Gastrocnemius medialis (tissue), 4 donors: ENCODE measurements at places on chromosomes 7 and 10. TPM values are rescaled to one million over a fixed set of nuclear protein-coding genes. Genes with fewer than 3 reads are reported as not detected.

- DNase-seq, result no peak
- H3K27ac ChIP-seq, result no peak overlapping the region
- H3K4me3 ChIP-seq, result no peak overlapping the region
- H3K4me1 ChIP-seq, result peaks cover 19% of the 10 kb centered on the region
Observed at GRCh38 chr7:55436457-55436856, 71.3 kb downstream of the LANCL2 start.

- no peaks in the 10 kb centered on the region for H3K4me1 ChIP-seq
- no peaks in the 10 kb centered on the region for H3K36me3 ChIP-seq
- no peaks in the 10 kb centered on the region for H3K27me3 ChIP-seq
- H3K27ac ChIP-seq, result no peak overlapping the region
- DNase-seq, result no peak
Observed at GRCh38 chr7:107680478-107680877, 19.9 kb downstream of the SLC26A4 start.

- H3K27ac ChIP-seq, result no peak overlapping the region
- DNase-seq, result no peak
- H3K4me3 ChIP-seq, result no peak overlapping the region
- no peaks in the 10 kb centered on the region for H3K36me3 ChIP-seq
Observed at GRCh38 chr10:73506074-73506473, 10.2 kb upstream of the PPP3CB start.

DNA sequence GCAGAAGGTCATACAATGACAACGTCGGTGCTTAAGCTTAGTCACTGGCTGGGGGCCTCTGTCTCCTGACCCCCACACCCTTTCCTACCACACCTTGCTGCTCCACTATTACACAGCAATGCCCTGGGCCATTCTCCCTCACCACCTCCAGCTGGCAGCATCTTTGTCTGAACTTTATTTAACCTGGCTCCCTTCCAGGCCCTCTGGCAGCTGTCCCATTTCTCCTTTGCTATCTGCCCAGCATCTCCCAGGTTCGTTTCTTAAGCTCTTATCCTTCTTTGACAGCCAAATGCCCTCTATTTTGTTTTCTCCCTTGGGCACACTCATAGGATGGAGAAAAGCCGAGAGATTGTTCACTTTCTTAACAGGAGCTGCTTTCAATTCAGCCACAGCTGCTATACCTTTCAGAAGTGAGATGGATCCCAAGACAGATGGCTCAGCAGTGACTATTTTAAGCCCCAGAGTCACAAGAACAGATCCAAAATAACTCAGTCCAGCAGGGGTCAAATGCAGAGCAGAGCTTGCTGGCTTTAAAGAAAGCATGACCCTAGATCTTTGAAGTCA is 1277.1 kb upstream of the AUTS2 start:
- H3K27me3 ChIP-seq, result no peaks in the 10 kb centered on the region
- peaks cover 28% of the 10 kb centered on the region for H3K4me1 ChIP-seq
- peak overlapping the region; percentile 87 for H3K27ac ChIP-seq
- no peaks in the 10 kb centered on the region for H3K36me3 ChIP-seq
- H3K4me3 ChIP-seq, result peak overlapping the region; percentile 11
- DNase-seq, result peak; percentile 80

DNA sequence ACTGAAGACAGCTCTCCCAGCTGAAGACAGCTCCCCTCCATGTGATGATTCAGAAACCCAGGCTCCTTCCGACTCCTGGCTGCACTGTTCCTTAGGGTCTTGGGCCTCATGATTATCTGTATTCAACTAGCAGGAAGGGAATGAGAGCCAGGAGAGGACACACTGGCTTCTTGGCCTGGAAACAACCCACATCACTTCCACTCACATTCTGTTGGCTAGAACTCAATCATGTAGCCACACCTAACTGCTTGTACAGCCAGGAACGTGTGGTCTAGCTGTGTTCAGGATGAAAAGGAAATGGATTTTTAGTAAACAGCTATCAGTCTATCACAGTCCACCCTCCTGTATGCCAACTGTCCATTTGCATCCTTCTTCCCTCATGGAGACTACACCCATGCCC is 30.5 kb upstream of the XPNPEP1 start:
- H3K4me1 ChIP-seq, result no peaks in the 10 kb centered on the region
- no peak overlapping the region for H3K27ac ChIP-seq
- H3K36me3 ChIP-seq, result no peaks in the 10 kb centered on the region
- no peak overlapping the region for H3K4me3 ChIP-seq

DNA sequence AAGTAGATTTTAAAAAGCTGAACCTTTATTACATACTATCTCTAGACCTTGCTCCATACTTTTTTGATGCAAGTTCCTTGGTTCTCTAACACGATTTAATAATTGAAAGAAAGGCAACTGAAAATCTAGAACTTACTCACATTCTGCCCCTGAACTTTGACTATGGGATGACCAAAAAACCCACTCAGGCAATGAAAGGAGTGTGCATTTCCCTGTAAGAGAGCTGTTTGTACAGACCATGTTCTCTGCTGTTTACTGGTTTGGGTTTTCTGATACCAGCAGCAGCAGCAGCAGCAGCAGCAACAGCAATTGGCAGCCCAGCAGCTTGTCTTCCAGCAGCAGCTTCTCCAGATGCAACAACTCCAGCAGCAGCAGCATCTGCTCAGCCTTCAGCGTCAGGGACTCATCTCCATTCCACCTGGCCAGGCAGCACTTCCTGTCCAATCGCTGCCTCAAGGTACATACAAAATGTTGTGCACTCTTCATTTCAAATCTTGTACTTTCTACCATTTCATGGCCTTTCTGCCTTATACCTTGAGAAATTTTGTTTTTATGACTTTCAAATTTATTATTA is 216.7 kb downstream of the FOXP2 start:
- DNase-seq, result no peak
- H3K36me3 ChIP-seq, result no peaks in the 10 kb centered on the region
- H3K27me3 ChIP-seq, result no peaks in the 10 kb centered on the region
- no peaks in the 10 kb centered on the region for H3K4me1 ChIP-seq
- no peak overlapping the region for H3K4me3 ChIP-seq

GRCh38 chr7:129210256-129210988 is 14.4 kb upstream of the AHCYL2 start:
- no peaks in the 10 kb centered on the region for H3K4me1 ChIP-seq

GRCh38 chr10:7541137-7542087 is 125.4 kb downstream of the ITIH5 start:
- H3K36me3 ChIP-seq, result no peaks in the 10 kb centered on the region
- peaks cover 3% of the 10 kb centered on the region for H3K4me1 ChIP-seq
- no peak for DNase-seq
- no peak overlapping the region for H3K4me3 ChIP-seq

DNA sequence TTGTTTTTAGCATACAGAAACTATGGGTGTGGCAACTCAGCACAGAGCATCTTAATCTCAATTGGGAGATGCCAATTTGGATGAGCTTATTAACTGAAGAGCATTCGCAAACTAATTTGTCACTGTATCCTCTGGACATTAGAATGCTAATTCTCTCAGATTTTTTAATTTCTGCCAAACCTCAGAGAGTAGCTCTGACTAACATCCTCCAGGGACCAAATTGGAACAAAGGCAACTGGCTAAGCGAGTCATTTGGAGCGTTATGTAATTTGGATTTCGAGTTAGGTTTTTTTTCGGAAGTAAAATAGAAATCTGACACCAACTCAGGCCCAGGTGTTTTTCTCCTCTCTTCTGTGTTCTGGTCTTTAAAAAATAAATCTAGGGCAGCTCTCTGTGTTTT is 201.9 kb downstream of the BMPER start:
- no peaks in the 10 kb centered on the region for H3K27me3 ChIP-seq
- no peak overlapping the region for H3K27ac ChIP-seq
- H3K4me1 ChIP-seq, result no peaks in the 10 kb centered on the region
- H3K36me3 ChIP-seq, result no peaks in the 10 kb centered on the region
- no peak for DNase-seq
- H3K4me3 ChIP-seq, result no peak overlapping the region

- no peak overlapping the region for H3K4me3 ChIP-seq
- no peak for DNase-seq
- H3K27me3 ChIP-seq, result no peaks in the 10 kb centered on the region
- H3K4me1 ChIP-seq, result peaks cover 43% of the 10 kb centered on the region
- H3K36me3 ChIP-seq, result no peaks in the 10 kb centered on the region
- H3K27ac ChIP-seq, result peak overlapping the region; percentile 74
Observed at GRCh38 chr7:46772776-46773175, 809.1 kb downstream of the TNS3 start.

DNA sequence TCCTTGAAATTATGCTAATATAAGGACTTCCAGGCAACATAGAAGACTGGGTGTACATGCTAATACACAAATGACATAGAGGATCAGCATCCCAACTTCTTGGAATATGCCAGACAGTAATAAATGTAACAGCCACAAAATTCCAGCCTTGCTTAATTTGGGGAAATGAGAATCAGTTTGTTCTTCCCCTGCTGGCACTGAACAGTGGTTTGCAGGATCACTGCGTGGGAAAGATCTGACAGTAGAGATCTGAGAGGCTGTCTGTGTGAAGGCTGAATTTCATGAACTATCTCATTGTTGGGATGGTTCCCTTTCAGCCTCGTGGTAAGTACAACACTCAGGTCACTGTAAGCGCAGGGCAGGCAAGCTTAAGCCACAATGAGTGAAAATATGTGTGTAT is 1078.0 kb downstream of the LRMDA start:
- no peak overlapping the region for H3K4me3 ChIP-seq
- H3K27me3 ChIP-seq, result no peaks in the 10 kb centered on the region
- no peaks in the 10 kb centered on the region for H3K36me3 ChIP-seq
- H3K27ac ChIP-seq, result no peak overlapping the region

DNA sequence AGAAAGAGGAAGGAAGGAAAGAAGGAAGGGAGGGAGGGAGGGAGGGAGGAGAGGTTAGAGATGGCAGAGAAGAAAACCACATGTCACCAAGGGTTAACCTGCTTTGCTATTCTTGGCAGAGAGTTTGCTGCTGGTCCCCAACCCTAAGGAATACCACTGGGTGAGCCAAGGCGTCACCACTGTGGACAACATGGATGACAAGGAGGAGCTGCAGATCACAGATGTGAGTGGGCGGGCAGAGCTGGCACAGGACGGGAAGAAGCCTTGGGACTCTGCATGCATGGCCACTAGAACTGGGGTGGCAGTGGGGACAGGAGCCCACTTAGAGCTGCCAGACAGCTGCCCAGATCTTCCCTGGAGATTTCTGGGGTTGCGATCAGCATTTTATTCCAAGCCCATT is 17.2 kb upstream of the MYH16 start:
- no peaks in the 10 kb centered on the region for H3K27me3 ChIP-seq
- H3K4me1 ChIP-seq, result no peaks in the 10 kb centered on the region
- no peak overlapping the region for H3K4me3 ChIP-seq
- H3K27ac ChIP-seq, result no peak overlapping the region
- H3K36me3 ChIP-seq, result no peaks in the 10 kb centered on the region

DNA sequence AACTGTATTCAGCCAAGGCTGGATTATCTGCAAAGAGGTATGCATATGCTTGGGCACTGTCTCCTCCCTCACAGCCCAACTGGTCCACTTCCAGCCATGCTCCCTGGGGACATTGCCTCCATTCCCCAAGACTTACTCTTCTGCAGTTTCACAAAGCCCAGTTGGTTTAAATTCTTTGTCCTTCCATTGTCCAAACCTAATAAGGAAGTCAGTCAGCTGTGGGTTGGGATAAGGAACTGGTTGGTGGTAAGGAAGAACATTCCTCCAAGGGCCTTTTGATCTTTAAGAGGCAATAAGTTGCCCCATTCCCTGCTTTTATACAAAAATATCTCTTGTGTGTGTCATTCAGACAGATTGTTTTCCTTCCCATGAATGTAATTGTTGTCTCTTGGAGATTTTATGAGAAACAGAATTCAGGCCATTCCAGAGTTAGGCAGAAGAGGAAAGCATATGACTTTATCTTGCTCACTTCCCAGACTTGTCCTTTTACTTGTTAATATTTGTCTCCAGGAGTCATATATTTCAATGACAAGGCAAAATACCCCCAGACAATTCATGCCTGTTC is 673.7 kb downstream of the SUGCT start:
- H3K27ac ChIP-seq, result no peak overlapping the region
- no peak overlapping the region for H3K4me3 ChIP-seq
- H3K36me3 ChIP-seq, result no peaks in the 10 kb centered on the region
- no peak for DNase-seq
- H3K27me3 ChIP-seq, result no peaks in the 10 kb centered on the region

DNA sequence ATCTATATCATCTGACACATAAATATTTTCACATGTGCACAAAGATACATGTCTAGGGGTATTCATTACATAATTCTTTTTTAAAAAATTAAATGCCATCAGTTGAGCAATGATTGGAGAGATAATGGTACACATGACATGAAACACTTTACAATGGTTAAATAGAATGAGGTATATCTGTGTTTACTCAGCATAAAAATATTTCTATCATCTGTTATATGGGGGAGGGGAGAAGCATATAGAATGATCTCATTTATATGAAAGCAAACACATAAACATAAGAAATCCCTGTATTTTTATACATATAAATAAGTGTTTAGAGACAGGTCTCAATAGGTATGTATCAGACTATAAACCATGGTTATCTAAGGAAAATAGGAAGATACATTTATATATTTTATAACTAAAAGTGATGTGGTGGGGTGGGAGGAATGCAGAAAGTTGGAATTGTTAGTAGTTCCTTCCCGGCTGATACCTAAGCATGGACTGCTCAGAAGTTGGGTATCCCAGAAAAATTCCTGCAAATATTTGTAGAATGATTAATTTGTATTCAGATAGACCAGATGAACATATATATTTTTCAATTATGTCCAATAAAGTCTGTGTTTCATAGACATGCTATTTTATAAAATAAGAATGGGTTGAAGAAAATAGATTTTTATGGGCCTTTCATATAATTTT is 75.1 kb downstream of the SHOC2 start:
- H3K27ac ChIP-seq, result no peak overlapping the region
- H3K36me3 ChIP-seq, result no peaks in the 10 kb centered on the region
- no peak overlapping the region for H3K4me3 ChIP-seq
- DNase-seq, result no peak
- H3K4me1 ChIP-seq, result no peaks in the 10 kb centered on the region

DNA sequence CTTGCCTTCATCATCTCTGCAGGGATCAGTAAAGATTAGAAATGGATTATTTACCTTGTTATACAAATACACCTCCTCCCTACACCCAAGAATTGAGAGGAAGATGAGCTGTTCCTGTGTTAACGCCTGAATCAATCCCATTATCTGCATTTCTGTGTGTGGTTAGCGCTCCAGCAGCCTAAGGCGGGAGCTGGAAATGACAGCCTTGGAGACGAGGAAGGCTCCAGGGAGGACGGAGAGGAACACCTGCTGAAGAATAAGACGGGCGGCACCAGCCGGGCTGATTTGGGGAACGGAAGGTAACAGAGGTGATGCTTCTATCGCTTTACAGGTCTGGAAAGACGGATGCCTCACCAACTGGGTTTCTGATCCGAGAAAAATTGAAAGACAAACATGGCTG is 34.2 kb upstream of the DDC start:
- H3K27me3 ChIP-seq, result no peaks in the 10 kb centered on the region
- H3K4me1 ChIP-seq, result peaks cover 13% of the 10 kb centered on the region
- DNase-seq, result no peak
- H3K4me3 ChIP-seq, result no peak overlapping the region
- H3K36me3 ChIP-seq, result peaks cover 52% of the 10 kb centered on the region

TMEM26 gene
- total RNA-seq, result 0.18 TPM

GRID2IP gene
- total RNA-seq, result 0.13 TPM

ARHGEF35 gene
- total RNA-seq, result 0.15 TPM

NPSR1 gene
- not detected for total RNA-seq

KAZALD1 gene
- 2.5 TPM for total RNA-seq

METTL27 gene
- total RNA-seq, result 0.36 TPM

CFAP58 gene
- total RNA-seq, result 0.36 TPM

SAMD8 gene
- 46.2 TPM for total RNA-seq

CFAP70 gene
- total RNA-seq, result 0.20 TPM

MYL10 gene
- not detected for total RNA-seq

UCN3 gene
- total RNA-seq, result not detected
